ENCODE measurements at places on chromosomes 3 and 15.
A peak's percentile ranks its signal among the peaks of the same experiment; 100 is the strongest.

DNA sequence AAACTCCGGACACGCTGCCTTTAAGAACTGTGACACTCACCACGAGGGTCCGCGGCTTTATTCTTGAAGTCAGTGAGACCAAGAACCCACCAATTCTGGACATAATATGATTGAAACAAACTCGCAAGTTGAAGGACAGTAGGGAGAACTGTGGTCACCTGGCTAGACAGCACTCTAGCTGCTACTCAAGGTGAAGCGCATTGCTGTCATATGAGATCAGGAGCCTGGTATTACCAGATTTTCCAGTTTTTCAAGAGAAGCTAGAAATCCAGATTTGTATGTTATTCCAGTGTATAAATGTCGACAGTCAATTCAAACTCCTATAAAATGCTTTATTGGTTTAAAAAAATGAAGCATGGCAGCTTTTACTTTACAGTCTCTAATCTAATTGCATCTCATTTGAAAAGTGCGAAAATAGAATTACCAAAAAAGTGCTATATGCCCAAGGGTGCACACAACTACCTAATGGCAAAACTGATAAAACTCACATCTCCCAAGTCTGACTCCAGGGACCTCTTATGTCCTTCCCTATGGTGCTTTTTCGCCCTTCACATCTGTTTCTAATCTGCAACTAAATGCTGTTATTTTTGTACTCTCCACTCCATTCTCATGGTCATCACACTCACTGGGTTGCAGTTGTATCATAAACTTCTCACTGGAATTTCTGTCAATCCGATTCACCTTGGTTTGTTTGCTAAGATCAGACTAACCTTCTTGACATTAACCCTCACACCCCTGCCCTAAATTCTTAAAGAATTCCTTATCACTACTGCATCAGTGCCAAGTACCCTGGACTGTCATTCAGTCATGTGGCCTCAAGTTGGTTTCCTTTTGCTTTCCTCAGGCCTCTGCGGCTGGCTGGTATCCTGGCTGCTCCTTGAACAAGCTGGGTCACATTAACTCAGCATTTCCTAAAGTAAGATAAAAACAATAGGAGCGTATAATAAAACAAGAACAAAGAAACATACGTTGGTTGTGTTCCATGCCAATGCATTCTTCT, 31.5 kb upstream of the ARHGEF26 start:
- no peak for DNase-seq

- no peak for DNase-seq
Measured at GRCh38 chr3:37810848-37811247, 50.8 kb upstream of the CTDSPL start.

DNA sequence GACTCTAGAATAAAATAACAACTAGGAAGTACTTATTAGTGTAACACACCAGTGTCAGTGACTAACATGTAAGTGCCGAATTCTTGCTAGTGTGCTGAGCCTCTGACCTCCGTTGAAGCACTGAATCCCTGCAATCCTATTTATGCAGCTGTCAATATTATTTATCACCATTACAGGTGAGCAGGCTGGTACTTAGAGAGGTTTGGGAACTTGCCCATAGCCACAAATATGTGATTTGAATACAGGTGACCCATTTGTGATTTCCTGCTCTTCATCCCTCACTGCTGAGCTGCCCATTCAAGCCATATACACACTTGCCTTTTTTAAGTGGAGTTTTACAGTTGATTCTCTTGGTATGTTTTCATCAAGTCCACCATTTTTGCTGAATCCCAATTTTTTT, 12.2 kb downstream of the EIF4E3 start:
- DNase-seq, result no peak

DNA sequence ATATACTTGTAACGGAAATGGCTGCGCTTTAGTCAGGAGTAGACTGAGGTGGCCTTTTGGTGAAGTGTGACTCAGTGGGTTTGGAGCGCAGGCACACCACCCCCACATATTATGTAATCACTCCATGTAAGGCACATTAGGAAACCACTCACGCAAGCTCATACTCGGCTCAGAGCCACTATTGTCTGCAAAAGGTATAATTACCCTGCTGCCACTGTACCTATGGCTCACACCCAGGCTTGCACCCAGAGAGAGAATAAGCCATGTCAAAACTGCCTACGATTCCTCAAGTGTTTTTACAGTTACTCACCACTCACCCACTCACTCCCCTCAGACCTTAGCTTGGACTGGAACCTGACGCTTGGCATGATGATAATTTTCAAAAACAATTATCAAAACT, 611.9 kb upstream of the CCDC54 start:
- DNase-seq, result no peak

DNA sequence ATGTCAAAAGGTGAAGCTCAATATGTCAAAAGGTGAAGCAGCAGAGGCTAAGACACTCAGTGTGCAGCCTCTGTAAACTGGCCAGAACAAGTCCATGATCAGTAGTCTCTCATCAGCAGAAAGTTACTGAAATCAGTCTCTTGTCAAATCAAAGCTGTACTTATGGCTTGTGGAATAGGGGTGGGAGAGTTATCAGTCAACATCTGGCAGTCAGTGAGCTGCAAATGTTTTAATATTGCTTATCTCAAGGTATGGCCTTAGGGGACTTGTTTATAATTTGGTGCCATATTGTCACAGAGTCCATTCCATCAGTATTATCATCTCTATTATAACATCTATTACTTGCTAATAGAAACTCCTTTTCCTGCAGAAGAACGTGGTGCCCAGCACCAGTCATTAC, 14.9 kb upstream of the WDR49 start:
- no peak for DNase-seq

GRCh38 chr15:63473999-63474809, 30.2 kb upstream of the USP3 start:
- peak; percentile 53 for DNase-seq

GRCh38 chr15:34161329-34161963, 48.5 kb downstream of the KATNBL1 start:
- no peak for DNase-seq

Data from T-helper 17 cell (primary cell).